Immature natural killer cell (primary cell): ENCODE measurements at places on chromosomes 12 and 14. TPM values are rescaled to one million over a fixed set of nuclear protein-coding genes. Genes with fewer than 3 reads are reported as not detected.
A peak's percentile ranks its signal among the peaks of the same experiment; 100 is the strongest.

DNA sequence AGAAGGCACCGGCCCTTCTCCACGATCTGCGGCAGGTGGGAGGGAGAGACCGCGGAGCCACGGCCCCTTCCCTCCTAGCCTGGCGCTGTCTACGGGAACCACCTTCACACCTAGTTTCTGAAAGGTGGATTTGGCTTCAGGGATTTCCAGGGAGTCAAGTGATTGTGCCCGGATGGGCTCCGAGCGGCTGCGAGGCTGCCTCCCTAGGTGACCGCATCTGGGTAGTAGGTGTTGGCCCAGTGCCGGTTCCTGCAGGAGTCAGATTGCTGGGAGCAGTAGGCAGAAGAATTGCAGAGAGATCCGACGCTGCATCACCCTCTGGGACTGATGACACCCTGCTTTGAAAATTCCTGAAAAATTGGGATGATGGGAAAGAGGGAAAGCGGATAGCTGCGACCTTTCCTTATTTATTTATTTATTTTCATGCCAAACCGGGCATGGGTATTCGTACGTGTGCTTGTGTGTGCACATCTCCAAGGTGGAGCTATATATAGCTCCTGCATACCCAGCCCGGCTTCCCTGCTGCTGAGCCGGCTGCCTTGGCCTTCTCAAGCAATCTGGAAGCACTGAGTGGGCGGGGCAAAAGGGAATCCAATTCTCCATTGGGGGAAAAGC lies 1.1 kb downstream of the CNTN1 start:
- no peaks in the 10 kb centered on the region for H3K4me1 ChIP-seq
- no peak overlapping the region for H3K27ac ChIP-seq
- no peaks in the 10 kb centered on the region for H3K36me3 ChIP-seq
- H3K4me3 ChIP-seq = no peak overlapping the region
- H3K27me3 ChIP-seq = no peaks in the 10 kb centered on the region
- DNase-seq = no peak

- no peak overlapping the region for H3K27ac ChIP-seq
- no peaks in the 10 kb centered on the region for H3K36me3 ChIP-seq
- no peaks in the 10 kb centered on the region for H3K4me1 ChIP-seq
- H3K27me3 ChIP-seq = no peaks in the 10 kb centered on the region
- H3K4me3 ChIP-seq = no peak overlapping the region
Measured at GRCh38 chr12:98345308-98345876, 170.0 kb upstream of the TMPO start.

DNA sequence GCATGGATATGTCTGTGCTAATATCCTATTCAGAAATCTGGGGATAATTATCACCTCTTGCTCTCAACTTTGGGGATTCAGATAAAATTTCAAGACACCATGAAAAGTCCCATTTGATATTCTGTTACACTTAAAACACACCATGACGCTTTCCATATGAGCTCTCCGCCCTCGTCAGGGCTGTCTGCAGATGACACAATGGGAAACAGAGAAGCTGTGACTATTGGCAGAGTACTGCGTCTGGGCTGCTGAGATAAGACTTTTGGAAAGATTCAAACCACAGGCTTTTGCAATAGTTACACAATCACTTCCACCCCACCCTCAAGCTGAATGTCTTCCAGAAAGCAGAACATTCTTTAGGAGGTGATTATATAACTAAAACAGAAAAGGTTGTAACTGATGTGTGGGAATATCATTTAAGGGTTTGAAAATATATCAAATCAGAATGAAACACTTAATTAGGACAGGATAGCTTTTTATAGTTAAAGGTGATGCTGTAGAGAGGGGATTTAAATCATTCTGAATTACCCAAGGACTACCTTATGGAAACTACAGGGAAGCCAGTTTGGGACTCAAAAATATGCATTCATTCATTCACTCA lies 75.3 kb upstream of the TMPO start:
- H3K4me3 ChIP-seq = no peak overlapping the region
- no peaks in the 10 kb centered on the region for H3K4me1 ChIP-seq
- no peak overlapping the region for H3K27ac ChIP-seq
- no peak for DNase-seq
- peaks cover 8% of the 10 kb centered on the region for H3K27me3 ChIP-seq

GRCh38 chr12:66187821-66188220 lies 1.2 kb upstream of the IRAK3 start:
- peaks cover 45% of the 10 kb centered on the region for H3K27me3 ChIP-seq
- H3K27ac ChIP-seq = no peak overlapping the region
- DNase-seq = no peak
- H3K4me1 ChIP-seq = peaks cover 18% of the 10 kb centered on the region
- peaks cover 16% of the 10 kb centered on the region for H3K36me3 ChIP-seq

DNA sequence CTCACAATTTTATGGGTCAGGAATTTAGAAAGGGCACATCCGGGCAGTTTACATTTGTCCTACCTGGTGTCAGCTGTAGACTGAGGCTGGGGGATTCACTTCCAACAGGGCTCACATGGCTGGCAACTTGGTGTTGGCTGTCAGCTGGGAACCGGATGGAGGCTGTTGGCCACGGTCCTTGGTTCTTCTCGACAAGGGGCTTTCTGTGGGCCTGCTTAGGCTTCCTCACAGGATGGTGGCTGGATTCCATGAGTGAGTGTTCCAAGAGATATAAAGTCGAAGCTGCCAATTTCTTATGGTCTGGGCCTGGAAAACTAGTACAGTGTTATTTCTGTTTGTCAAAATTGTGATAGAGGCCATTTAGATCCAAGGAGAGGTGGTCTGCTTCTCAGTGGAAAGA lies 127.9 kb downstream of the PTCSC3 start:
- DNase-seq = no peak
- no peak overlapping the region for H3K4me3 ChIP-seq
- no peaks in the 10 kb centered on the region for H3K36me3 ChIP-seq
- H3K27me3 ChIP-seq = no peaks in the 10 kb centered on the region
- no peak overlapping the region for H3K27ac ChIP-seq
- no peaks in the 10 kb centered on the region for H3K4me1 ChIP-seq

DNA sequence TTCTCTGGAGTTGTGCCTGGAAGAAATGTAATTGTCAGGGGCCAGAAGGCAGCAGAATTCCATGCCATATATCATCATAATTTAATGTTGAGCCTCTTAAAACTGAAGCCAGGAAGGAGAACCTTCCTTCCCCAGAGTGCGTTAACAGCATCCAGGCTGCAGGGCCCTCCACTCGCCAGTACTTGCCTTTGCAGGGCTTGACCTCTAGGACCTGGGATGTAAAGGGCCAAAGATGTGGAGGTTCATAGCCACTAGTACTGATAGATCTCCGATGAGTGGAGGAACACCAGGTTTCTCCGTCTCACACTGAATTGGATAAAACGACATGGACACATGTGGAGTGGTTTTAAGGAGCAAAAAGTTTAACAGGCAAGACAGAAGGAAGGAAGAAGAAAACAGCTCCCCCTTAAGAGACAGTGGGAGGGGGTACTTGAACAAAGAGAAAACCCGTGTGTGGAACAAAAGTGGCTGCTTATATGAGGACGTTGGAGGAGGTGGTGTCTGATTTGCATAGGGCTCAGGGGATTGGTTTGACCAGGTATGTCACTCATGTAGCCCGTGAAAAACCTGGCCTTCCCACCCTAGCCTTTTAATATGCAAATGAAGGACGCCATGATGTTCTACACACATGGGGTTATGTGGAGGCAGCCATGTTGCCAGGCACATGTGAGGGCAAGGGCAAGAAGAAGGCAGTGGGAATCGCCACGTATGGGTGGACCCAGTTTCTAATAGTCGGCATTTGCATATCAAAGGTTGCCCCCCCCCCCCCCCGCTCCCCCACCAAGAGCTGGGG lies 38.8 kb upstream of the WSCD2 start:
- H3K4me1 ChIP-seq = no peaks in the 10 kb centered on the region
- H3K27me3 ChIP-seq = peaks cover 10% of the 10 kb centered on the region
- no peak overlapping the region for H3K27ac ChIP-seq
- no peak overlapping the region for H3K4me3 ChIP-seq
- DNase-seq = no peak

DNA sequence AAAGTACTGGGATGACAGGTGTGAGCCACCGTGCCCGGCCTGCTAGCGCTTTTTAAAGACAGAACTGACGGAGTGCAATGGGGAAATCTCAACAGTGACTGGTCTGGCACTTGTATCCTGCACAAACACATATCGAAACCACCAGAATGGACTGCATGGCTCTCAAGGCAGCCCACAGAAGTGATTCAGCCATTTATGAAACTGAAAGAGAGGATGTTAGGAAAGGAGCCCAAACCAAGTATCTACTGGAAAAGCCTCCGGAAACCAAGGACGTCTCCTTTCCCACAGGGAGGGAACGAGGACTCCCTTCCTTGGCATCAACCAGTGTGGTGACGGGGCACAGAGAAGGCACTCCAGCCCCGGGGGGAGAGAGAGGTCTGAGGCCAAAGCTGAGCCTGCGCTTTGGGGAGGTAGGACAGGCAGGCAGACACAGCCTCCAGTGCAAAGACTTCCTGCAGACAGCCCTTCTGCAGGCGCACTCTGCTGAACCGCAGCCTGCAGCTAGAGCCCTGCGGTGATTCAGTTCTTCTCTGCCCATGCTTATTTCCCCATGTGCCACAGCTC lies 16.5 kb downstream of the SLC15A4 start:
- H3K4me3 ChIP-seq = peak overlapping the region; percentile 72
- H3K36me3 ChIP-seq = peaks cover 32% of the 10 kb centered on the region
- peaks cover 21% of the 10 kb centered on the region for H3K27me3 ChIP-seq
- H3K27ac ChIP-seq = peak overlapping the region; percentile 100
- H3K4me1 ChIP-seq = peaks cover 78% of the 10 kb centered on the region

GRCh38 chr12:121114019-121114639 lies 18.5 kb upstream of the P2RX7 start:
- H3K27ac ChIP-seq = no peak overlapping the region
- H3K27me3 ChIP-seq = peaks cover 2% of the 10 kb centered on the region
- no peaks in the 10 kb centered on the region for H3K36me3 ChIP-seq
- H3K4me1 ChIP-seq = peaks cover 6% of the 10 kb centered on the region

GRCh38 chr12:131771965-131772364 lies 56.2 kb upstream of the MMP17 start:
- H3K4me3 ChIP-seq = no peak overlapping the region
- peaks cover 8% of the 10 kb centered on the region for H3K4me1 ChIP-seq
- H3K36me3 ChIP-seq = peaks cover 53% of the 10 kb centered on the region
- H3K27ac ChIP-seq = no peak overlapping the region

DNA sequence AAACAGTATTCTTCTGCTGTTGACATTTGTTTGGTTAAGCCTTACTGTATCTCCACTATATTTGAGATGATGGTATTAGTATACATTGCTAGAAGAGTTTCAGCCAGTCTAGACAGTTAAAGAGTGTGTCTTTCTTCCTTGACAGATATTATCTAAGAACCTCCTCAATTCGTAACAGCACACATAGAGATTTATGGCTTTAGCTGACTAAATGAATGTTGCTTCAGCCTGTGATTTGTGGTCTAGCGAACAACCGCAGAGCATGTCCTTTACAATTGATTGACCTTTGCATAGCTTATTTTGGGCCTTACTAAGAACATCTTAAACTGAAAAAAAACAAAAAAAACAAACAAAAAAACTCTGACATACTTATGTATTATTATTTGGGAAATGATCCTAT lies 122.2 kb downstream of the DAAM1 start:
- no peak for DNase-seq
- H3K27me3 ChIP-seq = no peaks in the 10 kb centered on the region
- H3K4me3 ChIP-seq = no peak overlapping the region
- no peak overlapping the region for H3K27ac ChIP-seq
- peaks cover 8% of the 10 kb centered on the region for H3K4me1 ChIP-seq

DNA sequence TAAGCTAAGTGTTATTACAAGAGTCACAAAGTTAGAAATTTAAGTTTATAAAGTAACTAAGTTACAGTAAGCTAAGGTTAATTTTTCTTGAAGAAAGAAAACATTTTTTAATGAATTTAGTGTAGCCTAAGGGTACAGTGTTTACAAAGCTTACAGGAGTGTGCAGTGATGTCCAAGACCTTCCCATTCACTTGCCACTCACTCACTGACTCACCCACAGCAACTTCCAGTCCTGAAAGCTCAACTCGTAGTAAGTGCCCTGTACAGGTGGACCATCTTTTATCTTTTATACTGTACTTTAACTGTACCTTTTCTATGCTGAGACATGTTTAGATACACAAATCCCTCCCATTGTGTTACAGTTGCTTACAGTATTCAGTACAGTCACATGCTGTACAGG lies 60.9 kb upstream of the TMEM263 start:
- no peaks in the 10 kb centered on the region for H3K4me1 ChIP-seq
- no peak for DNase-seq
- H3K36me3 ChIP-seq = peaks cover under 1% of the 10 kb centered on the region
- H3K4me3 ChIP-seq = no peak overlapping the region

DNA sequence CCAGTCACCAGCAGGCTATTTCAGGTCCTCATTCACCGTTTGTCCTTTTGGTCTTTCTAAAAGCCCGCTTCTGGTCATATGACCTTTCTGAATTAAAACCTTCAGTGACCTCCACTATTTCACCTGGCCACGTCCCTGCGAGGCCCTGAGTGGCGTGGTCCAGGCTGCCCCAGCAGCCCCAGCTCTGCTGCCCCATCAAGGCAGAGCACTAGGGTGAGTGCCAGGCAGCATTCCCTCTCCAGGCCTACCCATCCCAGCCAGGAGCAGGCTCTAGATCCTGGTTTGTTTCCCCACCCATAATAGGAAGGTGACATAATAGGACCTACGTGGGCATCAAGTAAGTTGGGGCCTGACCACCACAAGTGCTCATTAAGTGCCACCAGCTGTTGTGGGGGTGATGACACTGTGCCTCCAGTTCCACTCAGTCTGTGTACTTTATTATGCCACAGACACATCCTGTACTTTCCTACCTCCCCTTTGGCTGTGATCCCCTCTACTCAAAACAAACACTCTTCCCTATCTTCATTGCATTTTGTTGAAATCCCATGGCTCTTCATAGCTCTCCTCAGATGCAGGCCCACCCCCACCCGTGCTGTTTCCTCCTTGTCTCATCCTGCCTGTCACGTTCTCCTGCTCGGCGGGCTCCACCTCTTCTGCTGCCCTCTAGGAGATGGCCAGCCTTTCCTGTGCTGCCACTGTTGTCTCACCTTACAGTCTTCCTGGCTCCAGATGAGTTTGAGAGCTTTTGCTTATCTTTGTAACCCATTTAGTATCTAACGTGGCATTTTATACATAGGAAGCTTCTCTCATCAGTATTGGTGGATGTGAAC lies 21.4 kb downstream of the CKB start:
- H3K4me1 ChIP-seq = peaks cover 14% of the 10 kb centered on the region
- peak overlapping the region; percentile 32 for H3K27ac ChIP-seq
- peaks cover 9% of the 10 kb centered on the region for H3K27me3 ChIP-seq
- peaks cover 32% of the 10 kb centered on the region for H3K36me3 ChIP-seq
- no peak for DNase-seq
- no peak overlapping the region for H3K4me3 ChIP-seq

DNA sequence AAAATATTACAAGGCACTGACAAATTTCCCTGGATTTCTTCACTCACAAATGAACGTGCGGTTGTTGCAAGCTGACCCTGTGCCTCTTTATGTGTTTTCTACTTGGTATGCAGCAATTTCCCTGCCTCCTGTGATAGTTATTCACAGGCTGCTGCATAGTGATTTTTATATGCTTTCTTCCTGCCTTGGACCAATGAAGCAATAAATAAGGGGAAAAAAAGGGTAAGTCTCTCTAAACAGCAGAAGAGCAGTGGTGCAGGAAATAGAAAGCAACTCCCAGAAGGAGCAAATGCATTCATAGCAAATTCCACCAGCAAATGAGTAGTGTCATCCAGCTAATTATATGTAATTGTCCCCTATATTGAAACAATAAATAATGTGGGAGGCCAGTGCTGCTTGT lies 737.9 kb downstream of the GALC start:
- no peak for DNase-seq
- H3K36me3 ChIP-seq = no peaks in the 10 kb centered on the region
- no peaks in the 10 kb centered on the region for H3K4me1 ChIP-seq
- H3K4me3 ChIP-seq = no peak overlapping the region
- H3K27ac ChIP-seq = no peak overlapping the region

TCL1B gene
- polyA plus RNA-seq = not detected

MFAP5 gene
- polyA plus RNA-seq = not detected

KCNH5 gene
- polyA plus RNA-seq = not detected

FAM90A1 gene
- polyA plus RNA-seq = not detected

ALDH1L2 gene
- not detected for polyA plus RNA-seq

MANSC1 gene
- not detected for polyA plus RNA-seq
